GM12891 (cell line): ENCODE measurements at places on chromosomes 13 and 19.

DNA sequence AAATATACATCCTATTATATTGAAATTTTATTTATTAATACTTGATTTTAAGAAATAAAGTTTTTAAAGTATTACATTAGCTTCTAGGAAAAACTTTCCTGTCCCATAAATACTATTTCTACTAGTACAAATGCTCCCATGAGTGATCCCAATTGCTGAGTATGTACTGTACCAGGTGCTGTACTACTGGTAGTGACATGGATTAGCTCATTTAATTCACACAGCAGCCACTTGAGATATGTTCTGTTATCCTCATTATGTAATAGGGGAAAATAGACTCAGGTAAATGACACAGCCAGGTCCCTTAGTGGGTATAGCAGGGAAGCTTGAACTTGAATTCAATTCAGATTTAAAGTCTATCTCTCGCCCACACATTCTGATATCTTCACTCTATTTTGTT, 363.1 kb downstream of the FGF14 start:
- DNase-seq: no peak

GRCh38 chr13:93603043-93603442, 376.4 kb downstream of the GPC6 start:
- DNase-seq: no peak

DNA sequence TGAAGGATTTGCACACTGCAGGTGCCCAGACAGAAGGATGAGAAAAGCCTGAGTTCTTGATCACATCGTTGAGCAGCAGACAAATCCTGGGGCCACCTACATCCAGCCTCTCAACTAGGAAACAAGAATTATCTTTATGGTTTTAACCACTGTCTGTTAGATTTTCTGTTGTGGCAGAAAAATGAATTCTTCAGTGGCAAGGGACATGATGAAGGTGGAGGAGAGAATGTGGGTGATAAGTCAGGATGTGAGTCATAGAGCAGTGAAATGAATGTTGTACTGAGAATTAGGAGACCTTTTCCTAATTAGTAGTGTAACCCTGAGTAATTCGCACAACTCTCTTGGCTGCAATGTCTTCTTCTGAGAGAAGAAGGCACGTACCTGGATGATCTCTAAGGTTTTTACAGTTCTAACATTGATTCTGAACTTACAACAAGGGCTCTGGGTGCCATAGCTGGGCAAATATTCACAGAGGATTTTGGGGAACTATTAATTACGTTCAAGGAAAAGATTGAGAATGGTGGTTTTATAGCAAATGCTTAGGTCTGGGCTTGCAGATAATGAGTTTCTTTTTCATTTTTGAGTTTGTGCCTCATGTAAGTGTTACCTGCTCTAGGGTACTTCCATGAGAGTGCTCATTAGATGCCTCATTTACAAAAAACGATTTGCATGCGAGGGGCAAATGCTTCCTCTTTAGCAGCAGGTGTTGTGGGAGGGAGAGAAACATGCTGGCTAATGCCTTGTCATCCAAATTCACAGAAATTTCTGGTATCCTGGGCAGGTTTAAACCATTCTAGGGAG, 111.0 kb upstream of the KL start:
- peak; percentile 6 for DNase-seq

GRCh38 chr13:39563470-39563735, 39.6 kb downstream of the LHFPL6 start:
- DNase-seq: no peak

DNA sequence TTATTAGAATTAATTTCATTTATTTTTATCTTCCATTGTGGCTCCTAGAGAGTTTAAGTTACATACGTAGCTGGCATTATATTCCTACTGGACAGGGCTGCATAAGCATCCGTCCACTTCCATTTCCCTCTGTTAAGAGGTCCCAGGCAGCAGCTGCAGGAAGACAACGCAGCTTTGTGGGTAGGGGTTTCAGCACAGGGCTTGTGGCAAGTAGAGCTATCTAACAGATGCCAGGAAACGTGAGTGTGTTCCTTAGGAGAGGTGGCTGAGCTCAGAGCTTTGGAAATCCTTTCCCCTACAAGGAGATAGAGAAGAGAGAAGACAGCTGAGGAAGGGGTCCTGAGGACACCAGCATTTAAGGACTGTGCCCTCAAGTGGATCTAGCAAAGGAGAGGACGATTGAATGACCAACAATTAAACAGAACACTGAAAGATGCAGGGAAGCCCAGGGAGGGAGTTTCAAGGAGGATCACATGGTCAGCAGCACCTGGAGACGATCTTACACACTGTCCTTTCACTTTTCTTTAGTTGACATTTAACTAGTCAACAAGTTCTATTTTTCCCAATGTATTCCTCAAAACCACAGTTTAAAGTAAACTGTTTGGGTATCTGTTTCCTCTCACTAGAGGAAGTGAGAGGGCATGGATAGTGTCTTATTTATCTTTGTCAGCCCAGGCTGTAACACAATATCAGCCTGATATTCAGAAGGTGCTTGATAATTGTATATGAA, 2.3 kb upstream of the N4BP2L1 start:
- DNase-seq: no peak
